Astrocyte (in vitro differentiated cells and primary cell): ENCODE measurements at places on chromosomes 7 and 10. TPM values are rescaled to one million over a fixed set of nuclear protein-coding genes. Genes with fewer than 3 reads are reported as not detected.

HSPA12A gene
- total RNA-seq = 7.9 and 11.1 TPM in 2 replicates

- no peaks in the 10 kb centered on the region for H3K27me3 ChIP-seq
- H3K4me1 ChIP-seq = no peaks in the 10 kb centered on the region
- no peaks in the 10 kb centered on the region for H3K36me3 ChIP-seq
- H3K27ac ChIP-seq = no peak overlapping the region
Observed at GRCh38 chr7:31763548-31763947, 76.5 kb downstream of the PPP1R17 start.

GSTO1 gene
- 127 and 131 TPM in 2 replicates for total RNA-seq

PSD gene
- total RNA-seq = 8.8 and 11.7 TPM in 2 replicates

TAF3 gene
- total RNA-seq = 8.4 and 10.2 TPM in 2 replicates

HK1 gene
- total RNA-seq = 94.5 and 95.0 TPM in 2 replicates
